ENCODE measurements at places on chromosomes 4 and X.

DNA sequence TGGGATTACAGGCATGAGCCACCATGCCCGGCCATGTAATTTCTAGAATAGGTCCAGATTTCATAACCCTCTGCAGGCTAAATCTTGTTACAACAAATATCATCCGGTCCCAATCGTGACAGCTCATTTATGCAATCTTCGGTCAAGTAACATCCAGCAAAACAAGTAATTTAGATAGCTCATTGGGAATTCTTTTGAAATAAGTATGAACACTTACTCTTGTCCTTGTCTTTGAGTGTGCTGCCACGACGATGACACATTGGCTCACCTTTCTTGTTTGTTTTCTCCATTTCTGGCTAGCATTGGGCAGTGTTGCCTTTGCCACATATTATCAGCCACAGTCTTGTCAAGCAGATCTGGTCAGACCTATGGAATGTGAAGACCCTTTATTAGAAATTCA is 92.0 kb downstream of the PHEX start:
- no peak for DNase-seq

DNA sequence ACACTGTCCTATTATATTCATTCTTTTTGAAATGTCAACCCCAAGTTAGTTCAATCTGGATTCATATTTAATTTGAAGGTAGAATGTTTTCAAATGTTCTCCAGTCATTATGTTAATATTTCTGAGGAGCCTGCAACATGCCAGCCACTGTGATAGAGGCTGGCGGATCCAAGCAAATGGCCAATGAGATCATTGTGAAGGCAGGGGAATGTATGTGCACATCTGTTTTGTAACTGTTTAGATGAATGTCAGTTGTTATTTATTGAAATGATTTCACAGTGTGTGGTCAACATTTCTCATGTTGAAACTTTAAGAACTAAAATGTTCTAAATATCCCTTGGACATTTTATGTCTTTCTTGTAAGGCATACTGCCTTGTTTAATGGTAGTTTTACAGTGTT is 1.6 kb downstream of the CXCL1 start:
- DNase-seq: no peak

DNA sequence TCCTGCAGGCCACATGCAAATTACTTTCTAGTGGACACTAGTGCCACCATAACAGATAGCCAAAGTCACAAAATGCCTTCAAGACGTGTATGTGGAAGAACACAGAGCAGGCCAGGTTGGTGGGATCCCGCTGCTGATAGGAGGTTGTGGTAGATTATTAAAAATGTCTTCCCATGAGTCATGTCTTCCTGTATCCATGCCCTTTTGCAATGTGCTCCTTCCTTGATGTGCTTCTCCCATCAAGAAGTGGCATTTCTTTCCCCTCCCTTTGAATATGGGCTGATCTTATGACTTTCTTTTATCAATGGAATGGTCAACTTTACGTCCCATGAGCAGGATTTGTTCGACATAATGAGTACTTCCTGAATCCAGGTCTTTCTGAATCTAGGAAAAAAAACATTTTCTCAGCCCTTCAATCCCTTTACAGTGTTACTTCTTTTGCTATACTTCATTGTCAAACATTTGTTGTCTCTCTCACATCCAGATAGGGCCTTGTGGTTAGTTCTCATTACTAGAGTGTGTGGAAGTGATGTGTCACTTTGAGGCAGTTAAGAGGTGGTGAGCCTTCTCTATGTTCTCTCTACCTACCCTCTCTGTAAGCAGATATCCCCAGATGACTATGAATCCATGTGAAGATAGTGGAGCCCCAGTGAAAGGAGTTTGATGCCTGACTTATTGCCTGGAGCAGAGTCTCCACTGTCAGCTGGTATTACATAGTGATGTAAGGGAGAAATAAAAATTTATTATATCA is 519.2 kb upstream of the DIPK2B start:
- DNase-seq: no peak

- no peak for DNase-seq
Observed at GRCh38 chrX:136183917-136184316, 36.6 kb downstream of the FHL1 start.

- no peak for DNase-seq
Observed at GRCh38 chr4:96375367-96375766, 535.5 kb downstream of the PDHA2 start.
